ENCODE measurements at places on chromosomes 2 and 18. TPM values are rescaled to one million over a fixed set of nuclear protein-coding genes. Genes with fewer than 3 reads are reported as not detected.

Gene TXNDC9
- polyA plus RNA-seq, result 47.4 TPM

Gene OSBPL6
- 4.6 TPM for polyA plus RNA-seq

Gene CDH20
- polyA plus RNA-seq, result not detected

Gene SP100
- polyA plus RNA-seq, result 58.1 TPM

Gene NBEAL1
- 2.8 TPM for polyA plus RNA-seq

Gene NEUROD1
- polyA plus RNA-seq, result not detected

Gene KANSL1L
- 0.57 TPM for polyA plus RNA-seq

Gene RBM44
- polyA plus RNA-seq, result 0.04 TPM

Gene GPR45
- polyA plus RNA-seq, result not detected

Gene MC2R
- polyA plus RNA-seq, result not detected

Gene ESPNL
- polyA plus RNA-seq, result 0.71 TPM

Gene OTOS
- polyA plus RNA-seq, result not detected

Gene FAM228A
- polyA plus RNA-seq, result 0.67 TPM

Gene ALPP
- not detected for polyA plus RNA-seq

Gene METTL21A
- 12.1 TPM for polyA plus RNA-seq

Gene STON1
- polyA plus RNA-seq, result 0.37 TPM

Gene LCT
- polyA plus RNA-seq, result not detected

Gene IKZF2
- 0.61 TPM for polyA plus RNA-seq

Gene KCNG3
- not detected for polyA plus RNA-seq

Gene SERPINB13
- 2.7 TPM for polyA plus RNA-seq

Gene LIPG
- polyA plus RNA-seq, result 28.8 TPM

Gene CAPN14
- polyA plus RNA-seq, result 0.12 TPM

Gene ICA1L
- polyA plus RNA-seq, result 0.31 TPM

Gene GPN1
- polyA plus RNA-seq, result 56.4 TPM

Gene TUBA3E
- polyA plus RNA-seq, result not detected

Gene STARD6
- not detected for polyA plus RNA-seq

Gene ANKRD30BL
- polyA plus RNA-seq, result not detected

Gene INPP5D
- 15.2 TPM for polyA plus RNA-seq

Gene SPP2
- not detected for polyA plus RNA-seq

Gene EML6
- polyA plus RNA-seq, result 0.16 TPM

Gene CD226
- polyA plus RNA-seq, result 0.14 TPM
